ENCODE measurements at places on chromosomes 1 and 21.

DNA sequence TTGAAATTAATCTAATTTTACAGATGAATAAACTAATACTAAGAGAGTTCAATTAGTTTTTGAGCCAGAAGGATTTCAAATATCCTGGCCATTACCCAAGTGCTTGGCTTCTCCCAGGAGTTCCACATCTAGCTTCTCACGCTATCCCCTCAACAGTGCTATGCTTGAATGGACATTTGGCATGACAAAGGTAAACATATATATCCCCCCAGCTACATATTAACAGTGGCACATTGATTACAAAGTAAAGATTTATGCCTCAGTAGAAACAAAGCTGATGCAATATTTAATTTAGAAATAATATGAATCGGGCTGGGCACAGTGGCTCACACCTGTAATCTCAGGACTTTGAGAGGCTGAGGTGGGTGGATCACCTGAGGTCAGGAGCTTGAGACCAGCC, 434.6 kb upstream of the PRMT6 start:
- no peak for DNase-seq

GRCh38 chr1:110060034-110060661, 10.3 kb downstream of the ALX3 start:
- peak; percentile 41 for DNase-seq

- DNase-seq: no peak
These were observed 599 bp upstream of the ITPKB start for GRCh38 chr1:226739696-226740065.

DNA sequence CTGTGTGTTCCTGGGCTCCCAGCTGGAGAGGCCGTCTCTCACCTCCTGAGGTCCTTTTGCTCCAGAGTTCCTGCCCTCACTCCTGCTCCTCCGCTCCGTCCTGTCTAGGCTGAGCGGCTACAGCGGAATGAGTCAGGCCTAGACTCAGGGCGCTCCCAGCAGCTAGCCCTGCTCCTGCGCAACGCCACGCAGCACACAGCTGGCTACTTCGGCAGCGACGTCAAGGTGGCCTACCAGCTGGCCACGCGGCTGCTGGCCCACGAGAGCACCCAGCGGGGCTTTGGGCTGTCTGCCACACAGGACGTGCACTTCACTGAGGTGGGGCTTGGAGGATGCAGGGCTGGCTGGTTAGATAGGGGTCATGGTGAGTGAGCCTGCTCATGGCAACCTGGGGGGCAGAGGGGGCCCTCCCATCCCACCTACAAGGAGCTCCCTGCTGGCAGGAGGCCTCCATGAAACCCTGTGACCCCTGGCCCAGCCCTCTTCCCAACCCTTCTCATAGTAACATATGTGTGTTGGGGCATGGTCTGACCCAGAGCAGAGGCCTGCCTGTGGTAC, 15.1 kb downstream of the PSRC1 start:
- peak; percentile 7 for DNase-seq

GRCh38 chr1:97640677-97641076, 280.2 kb downstream of the DPYD start:
- no peak for DNase-seq

GRCh38 chr1:227729144-227729880, 5.8 kb downstream of the JMJD4 start:
- no peak for DNase-seq

GRCh38 chr1:233707880-233708815, 94.2 kb downstream of the KCNK1 start:
- DNase-seq: no peak

GRCh38 chr21:29938776-29939103, 1.1 kb downstream of the GRIK1 start:
- no peak for DNase-seq
